Astrocyte of the cerebellum (primary cell): ENCODE measurements at places on chromosomes 5 and 9.

DNA sequence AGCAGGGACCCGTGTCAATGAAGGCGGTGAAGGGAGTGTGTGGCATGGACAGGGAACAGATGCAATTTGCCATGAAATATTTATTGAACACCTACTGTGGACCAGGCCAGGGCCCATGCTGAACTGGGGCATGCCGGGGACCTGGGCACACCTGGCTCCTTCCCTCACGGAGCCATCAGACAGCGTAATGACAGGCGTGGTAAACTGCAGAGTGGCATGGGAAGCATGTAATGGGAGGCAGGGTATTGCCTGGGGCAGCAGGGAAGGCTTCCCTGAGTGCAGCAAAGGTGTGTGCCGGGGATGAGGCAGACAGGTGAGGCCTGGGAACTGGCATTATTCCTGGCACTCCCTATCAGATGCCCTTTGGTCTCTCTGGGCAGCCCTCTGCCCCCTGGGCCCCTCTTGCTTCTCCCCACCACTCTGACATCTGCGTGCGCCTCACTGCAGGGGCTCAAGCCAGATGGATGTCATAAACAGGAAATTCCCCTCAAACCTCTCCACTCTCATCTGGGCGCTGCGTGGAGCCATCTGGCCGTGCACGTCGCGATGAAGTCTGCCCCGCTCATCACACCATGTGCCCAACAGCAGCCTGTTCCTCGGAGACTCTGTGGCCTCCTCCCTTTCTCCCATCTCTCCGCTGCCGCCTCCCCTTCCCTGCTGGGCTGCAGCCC lies 67.6 kb downstream of the HMCN2 start:
- no peak for DNase-seq

GRCh38 chr5:131996210-131997025 lies 15.0 kb downstream of the ACSL6 start:
- no peak for DNase-seq

DNA sequence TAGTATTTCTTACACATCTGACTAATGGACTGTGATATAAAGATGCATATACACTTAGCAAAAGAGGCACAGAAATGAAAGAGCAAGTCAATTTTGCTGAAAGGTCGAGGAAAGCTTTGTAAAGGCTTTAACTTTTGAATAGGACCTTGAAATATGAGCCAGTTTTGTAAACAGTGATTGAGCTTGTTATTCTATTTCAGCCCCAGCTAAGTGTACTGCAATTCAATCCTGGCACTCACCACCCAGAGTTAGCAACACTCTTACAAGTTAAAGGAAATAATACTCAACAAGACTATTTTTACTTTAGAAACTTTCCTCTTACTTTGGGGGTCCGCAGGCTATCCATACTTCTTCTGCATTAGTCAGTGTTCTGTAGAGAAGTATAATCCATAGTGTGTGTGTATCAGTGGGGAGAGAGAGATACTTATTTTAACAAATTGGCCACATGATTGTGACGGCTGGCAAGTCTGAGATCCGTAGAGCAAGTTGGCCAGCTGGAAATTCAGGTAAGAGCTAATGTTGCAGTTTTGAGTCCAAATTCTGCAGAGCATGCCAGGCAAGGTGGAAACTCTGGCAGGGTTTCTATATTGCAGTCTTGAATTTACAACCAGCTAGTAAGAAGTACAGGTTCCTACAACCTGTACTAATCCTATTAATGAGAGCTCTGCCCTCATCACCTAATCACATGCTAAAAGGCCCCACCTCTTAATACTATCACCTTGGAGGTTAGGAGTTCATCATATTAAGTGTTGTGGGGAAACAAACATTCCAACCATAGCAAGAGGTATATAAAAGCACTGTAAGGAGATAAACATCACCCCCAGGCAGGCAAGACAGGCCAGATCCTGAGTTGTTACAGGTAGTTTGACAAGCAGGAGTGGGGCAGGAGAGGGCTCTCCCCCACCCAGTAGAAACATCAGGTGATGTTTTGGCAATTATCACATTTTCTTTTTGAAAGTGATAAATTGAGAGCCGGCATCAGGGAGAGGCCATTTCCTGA lies 33.6 kb downstream of the IL7R start:
- DNase-seq = no peak

- peak; percentile 9 for DNase-seq
These were observed 22.0 kb downstream of the ENHO start for GRCh38 chr9:34500623-34501267.

GRCh38 chr5:50684721-50685120 lies 18.3 kb downstream of the PARP8 start:
- DNase-seq = no peak

GRCh38 chr5:96006291-96006690 lies 44.6 kb upstream of the ELL2 start:
- no peak for DNase-seq

DNA sequence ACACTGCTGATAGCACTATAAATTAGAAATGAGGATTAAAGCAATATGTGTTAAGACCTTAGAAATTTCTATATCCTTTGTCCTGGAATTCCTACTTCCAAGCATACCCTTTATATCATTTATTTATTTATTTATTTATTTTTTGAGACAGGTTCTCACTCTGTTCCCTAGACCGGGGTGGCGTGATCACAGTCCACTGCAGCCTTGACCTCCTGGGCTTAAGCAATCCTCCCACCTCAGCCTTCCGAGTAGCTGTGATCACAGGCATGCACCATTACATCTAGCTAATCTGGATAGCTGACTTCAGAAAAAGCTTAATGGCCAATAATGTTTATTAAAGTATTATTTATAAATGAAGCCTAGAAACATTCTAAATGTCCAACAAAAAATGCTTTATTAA lies 27.3 kb downstream of the ACO1 start:
- DNase-seq = no peak
